Smooth muscle cell of the brain vasculature (primary cell): ENCODE measurements at places on chromosomes 12 and 14.

- DNase-seq: no peak
These were observed 465 bp downstream of the ADSS1 start for GRCh38 chr14:104724407-104724980.

GRCh38 chr14:94882401-94882800, 112.5 kb upstream of the GSC start:
- no peak for DNase-seq

DNA sequence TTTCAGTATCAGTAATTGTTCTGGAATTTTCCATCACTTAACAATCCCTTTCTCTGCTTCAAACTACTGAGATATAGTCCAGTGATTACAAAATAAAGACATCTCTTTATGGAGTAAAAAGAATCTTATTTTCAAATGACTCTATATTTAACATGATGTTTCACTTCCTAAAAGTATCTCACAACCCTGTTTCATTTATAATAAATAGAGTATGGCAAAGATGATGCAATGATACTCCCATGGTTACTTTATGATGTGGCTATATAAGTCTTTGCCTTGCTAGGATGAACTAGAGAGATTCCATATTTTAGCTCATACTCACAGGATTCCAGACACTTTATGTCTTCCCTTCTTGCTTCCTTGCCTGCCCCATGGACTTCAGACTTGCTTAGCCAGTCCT, 953.5 kb upstream of the MDGA2 start:
- DNase-seq: no peak

DNA sequence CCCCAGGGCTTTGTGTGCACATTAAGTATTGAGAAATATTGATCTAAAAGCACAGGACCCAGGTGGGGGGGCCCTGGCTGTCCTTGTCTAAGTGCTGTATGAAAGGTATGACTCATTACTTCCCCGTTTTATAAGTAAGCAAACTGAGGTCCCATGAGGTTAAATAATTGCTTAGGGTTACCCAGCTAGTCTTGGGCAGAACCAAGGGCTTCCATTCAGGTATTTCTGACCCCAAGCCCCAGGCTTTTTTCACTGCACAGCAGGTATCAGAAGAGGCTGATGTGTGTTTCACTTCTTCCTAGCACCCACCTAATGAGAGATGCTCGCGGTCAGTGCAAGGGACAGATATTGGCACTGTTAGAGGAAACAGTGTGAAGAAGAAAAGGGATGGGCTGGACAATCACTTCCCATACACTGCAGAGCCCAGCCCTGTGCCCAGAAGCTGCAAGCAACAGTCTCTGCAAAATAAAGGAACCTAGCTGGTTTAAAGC, 4.7 kb upstream of the TC2N start:
- no peak for DNase-seq

GRCh38 chr12:11716794-11717518, 67.5 kb downstream of the ETV6 start:
- no peak for DNase-seq

- DNase-seq: no peak
These were observed 56.1 kb downstream of the EPS8 start for GRCh38 chr12:15733136-15733535.

DNA sequence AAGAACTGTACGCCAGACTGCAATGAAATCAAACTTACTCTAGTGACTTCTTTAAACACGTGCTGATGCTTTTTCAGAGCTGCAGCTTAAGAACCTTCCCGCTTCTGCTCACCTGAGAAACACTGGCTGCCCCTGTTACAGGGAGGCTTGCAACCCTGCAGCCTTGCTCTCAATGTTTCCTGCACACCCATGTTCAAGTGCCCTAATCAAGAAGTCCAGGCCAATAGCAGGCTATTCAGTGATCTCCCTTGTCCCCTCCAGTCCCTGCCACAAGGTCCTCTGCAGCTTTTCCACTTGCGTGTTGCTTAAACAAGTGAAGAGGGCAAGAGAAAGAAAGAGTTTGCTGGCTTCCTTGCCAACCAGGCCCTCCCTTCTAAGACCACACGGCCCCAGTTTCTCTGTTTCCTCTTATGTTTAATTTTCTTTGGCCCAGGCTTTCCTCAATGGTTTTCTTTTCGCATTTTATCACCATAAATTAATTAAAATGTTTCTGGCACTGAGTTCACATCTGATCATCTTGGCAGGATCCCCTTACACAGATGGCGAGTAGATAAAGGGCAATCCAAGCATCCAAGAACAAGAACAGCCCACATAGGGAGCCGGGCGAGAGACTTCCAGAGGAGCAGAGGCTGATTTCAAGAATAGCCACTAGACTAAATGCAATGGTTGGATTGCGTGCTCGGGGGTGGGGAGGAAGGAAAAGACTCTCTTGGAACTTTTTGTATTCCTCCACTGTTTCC, 82.3 kb upstream of the CDKN3 start:
- DNase-seq: no peak

- DNase-seq: no peak
These were observed 24.2 kb upstream of the NOVA1 start for GRCh38 chr14:26621807-26622560.

DNA sequence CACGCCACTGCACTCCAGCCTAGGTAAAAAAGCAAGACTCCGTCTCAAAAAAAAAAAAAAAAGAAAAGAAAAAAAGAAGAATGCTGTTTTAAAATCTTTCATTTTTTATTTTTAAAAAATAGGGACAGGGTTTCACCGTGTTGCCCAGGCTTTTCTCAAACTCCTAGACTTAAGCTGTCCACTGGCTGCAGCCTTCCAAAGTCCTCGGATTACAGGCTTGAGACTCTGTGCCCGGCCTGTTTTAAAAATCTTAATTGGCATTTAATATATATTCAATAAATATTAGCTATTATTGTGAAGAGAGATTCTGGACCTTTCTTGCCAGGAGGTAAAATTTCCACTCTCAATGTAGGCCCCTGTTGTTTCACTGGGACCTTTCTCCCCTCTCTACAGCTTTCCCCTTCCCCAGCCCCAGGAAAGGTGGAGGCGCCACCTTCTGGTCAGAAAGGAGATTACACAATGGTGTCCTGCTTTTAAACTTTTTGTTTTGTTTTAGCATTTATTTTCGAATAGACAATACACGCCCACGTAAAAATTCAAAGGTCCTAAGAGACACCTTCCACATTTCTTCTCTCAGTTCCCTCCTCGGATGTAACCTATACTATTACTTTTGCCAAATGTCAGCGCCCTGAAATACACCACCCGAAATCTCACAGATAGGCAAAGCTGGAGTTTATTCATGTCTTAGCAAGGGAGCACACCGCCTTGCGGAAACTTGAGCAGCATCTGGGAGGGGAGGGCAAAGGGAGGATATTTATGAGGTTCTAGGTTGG, 23.8 kb upstream of the PHC1 start:
- peak; percentile 10 for DNase-seq

DNA sequence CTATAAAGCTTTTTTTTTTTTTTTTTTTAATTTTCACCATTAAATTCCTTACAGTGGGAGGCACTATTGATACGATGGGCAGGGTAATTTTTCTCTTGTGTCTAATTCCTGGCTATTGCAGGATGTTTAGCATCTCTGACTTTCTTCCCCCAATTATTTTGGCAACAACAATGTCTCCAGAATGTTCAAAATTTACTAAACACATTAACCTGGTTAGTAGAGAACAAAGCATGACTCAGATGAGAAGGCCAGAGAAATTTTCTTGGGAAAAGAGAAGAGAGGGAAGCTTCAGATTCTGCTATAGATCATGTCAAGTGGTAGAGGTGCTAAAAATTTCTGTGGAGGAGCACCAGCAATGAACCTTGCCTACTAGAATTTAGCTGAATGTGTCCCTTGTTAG, 171.5 kb upstream of the PRICKLE1 start:
- DNase-seq: no peak

- DNase-seq: no peak
These were observed 5.6 kb upstream of the FAM234B start for GRCh38 chr12:13038491-13039161.

DNA sequence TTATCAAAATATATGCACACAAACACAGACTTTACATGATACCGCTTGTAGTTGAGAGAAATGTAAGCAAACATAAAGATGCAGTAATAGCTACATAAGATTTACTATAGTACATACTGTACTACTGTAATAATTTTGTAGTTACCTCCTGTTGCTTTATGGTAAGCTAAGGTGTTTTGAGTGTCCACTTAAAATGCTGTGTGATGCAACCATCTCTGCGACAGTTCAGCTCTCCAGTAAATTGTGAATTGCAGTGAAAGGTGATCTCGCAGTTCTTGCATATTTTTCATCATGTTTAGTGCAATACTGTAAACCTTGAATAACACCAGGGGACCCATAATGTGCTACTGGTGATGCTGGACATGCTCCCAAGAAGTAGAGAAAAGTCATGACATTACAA, 21.6 kb downstream of the ZC3H14 start:
- no peak for DNase-seq

- no peak for DNase-seq
These were observed 2.5 kb downstream of the LGALS3 start for GRCh38 chr14:55131370-55132137.

DNA sequence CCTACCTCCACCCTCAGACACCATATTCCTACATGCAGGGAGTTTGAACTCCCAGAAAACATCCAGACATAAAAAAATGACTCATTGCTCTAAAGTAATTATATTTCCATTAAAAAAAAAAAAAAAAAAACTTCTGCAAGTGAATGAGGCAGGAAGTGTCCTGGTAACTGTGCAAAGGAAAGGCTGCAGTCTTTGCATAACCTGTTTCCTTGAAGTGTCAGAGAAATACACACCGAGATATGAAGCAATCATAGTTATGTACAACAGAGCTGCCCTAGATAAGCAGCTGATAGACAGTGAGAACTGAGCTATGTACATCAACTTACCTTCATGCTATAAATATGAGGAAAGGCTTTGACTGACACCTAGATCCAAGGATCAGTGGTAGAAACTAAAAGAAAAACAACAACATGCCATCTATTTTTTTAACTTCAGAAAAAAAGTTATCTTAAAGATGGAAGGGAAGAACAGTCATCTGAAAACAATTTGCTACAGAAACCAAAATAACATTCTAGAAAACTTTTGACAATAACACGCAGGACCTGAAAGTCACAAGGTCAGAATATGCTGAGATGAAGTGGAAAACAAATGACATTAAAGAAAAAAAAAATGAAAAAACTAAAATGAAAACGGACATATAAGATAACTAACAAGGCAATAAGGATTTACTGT, 263.2 kb downstream of the SEC23A start:
- DNase-seq: no peak

DNA sequence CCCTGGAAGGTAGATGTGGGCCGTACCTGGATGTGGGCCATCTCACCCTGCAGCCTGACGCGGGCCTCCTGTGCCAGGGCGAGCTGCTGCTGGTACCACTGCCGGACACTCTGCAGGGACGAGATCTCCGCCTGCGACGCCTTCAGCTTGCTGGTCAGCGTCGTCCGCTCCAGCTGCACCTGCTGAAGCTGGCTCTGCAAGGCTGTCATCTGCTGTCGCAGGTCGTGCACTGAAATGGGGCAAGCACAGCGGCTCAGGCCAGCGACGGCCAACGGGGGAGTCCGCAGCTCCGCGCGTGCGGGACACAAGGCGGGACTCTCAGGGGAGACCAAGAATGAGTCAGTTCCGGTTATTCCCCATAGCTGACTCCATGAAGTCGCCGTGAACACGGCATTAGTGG, 26.9 kb downstream of the GOLGA3 start:
- no peak for DNase-seq

GRCh38 chr12:27620121-27620520, 76.1 kb upstream of the REP15 start:
- DNase-seq: no peak

DNA sequence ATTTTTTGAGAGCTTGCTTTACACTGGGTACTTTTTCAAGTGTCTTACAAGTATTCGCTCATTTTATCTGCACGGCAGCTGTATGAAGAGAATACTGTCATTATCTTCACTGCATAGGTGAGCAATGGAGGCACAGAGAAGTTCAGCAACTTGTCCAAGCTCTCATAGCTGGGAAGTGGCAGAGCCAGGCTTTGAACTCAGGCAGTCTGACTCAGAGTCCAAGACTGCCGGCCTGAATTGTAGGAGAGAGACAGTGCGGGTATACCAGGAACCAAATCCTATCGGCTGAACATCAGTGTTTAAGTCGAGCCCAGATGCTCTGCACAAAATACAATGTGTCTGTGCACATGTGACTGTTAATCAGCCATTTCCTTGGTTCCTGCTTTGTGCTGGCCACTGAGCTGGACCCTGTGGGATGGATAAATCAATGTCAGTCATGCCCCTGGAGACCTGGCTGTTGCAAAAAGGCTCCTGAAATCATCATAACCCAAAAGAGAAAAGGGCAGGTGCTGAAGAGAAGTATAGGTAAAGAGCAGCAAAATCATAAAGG, 474.6 kb downstream of the DPF3 start:
- no peak for DNase-seq

- no peak for DNase-seq
These were observed 4.6 kb upstream of the LDHB start for GRCh38 chr12:21662122-21662792.

DNA sequence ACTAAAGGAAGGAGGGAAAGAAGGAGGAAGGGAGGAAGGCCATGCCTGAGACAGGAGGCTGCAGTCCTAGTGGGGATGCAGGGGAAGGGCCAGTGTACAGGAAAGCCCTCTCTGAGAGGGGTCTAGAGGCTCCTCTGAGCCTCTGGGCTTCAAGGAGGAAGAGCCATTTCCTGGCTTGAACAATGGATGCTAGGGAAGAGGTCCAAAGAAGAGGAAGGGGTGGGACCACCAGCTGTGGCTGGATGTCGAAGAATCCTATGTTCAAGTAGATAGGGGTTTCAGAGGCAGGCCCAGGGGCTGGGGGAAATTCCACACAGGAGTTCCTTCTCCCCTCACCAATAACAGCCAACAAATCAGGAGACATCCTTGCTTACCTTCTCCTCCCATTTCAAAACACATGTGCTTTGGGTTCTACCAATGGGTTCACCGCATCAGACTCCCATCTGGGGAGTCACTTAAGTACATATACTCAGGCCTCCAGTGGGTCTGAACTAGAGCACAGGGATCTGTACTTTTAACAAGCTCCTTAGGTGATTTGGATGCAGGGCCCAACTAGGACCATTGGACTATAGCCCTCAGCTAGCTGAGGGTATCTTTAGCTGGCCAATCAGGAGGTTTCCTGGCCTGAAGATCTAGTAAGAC, 32.4 kb downstream of the PRPF40B start:
- no peak for DNase-seq

DNA sequence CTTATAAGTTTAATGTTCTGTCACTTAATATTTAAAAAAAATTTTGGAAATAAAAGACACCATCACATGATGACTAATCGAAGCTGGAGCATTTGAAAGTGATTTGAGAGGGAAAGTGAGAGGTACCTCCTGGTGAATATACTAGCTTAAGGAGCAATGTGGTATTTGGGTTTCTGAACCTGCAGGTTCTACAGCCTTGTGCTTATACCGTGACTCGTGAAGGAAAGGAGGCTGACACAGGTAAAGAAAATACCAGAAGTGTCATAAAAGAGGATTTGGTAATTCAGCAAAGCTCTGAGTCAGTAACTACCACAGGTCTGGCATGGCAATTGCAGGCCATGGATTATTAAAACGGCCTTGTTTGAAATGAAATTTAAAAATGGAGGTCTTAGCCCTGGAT, 151.0 kb downstream of the SLC38A4 start:
- no peak for DNase-seq

- DNase-seq: no peak
These were observed 84.7 kb upstream of the OVCH1 start for GRCh38 chr12:29582146-29582545.

GRCh38 chr14:64444140-64444539, 21.2 kb upstream of the AKAP5 start:
- no peak for DNase-seq

GRCh38 chr14:93160353-93160801, 24.3 kb downstream of the MOAP1 start:
- DNase-seq: no peak

- DNase-seq: no peak
These were observed 53.1 kb downstream of the SYNE3 start for GRCh38 chr14:95463171-95463901.
